NCI-H2171 treated with DMSO at 0.1 percent for 48 hours (cell line): ENCODE measurements at places on chromosomes 6 and 20.

GRCh38 chr6:127053032-127053874 is 65.2 kb upstream of the RSPO3 start:
- DNase-seq: no peak

DNA sequence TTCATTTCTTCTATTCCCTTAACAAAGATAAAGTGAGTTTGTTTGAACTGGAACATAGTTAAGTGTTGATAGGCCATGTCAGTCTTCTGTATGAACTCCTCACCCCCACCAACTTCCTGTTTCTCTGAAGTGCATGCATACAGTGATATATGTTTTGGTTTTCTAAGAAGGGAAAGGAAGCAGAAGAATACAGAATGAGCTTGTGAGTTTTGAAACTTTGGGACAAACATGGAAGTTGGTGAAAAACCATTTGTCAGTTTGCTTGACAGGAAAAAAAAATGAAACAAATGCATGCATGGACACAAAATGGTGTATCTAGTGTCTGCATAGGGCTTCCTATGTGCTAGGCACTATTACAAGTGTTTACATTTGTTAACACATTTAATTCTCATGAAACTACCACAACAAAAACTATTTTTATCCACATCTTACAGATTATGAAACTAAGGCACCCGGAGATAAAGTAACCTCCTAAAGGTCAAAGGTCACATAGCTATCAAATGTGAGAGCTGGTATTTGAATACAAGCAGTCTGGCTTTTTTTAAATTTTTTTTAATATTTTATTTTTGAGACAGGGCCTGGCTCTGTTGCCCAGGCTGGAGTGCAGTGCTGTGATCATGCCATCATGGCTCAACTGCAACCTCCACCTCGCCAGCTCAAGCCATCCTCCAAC is 105.9 kb downstream of the ADGRB3 start:
- DNase-seq: no peak

DNA sequence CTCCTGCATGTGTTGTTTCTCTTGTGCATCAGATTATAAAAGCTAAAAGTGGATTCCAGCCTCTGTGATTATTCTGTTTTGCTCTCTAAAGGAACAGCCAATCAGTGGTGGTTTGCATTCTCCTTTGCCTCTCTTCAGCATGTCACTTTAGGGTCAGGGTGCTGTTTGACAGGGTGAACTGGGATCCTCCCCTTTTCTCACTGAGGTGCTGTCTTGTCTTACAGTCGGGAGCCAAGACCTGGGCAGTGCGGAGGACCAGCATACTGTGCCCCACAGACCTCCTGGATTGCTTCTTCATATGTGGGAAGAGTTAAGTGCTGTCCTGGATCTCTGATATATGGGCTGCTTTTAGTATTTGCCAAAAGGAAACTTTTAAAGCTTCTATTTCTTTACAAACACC is 15.2 kb upstream of the CST2 start:
- DNase-seq: no peak

DNA sequence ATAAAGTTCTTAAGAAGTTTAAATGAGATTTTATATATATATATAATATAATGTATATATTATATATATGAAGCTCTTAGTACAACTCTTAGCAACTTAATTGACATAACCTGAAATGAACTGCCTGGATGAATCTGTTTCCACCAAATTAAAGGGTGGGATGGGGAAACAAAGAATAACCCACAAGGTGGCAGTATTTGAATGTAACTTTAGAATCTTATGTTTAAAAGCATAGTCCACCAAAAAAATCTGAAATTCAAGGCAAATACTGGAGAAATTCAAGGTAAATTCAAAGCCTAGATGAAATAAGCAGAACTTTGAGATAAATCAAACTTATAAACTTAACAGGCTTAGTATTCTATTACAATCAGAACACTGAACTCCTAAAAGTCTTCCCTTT is 4.4 kb upstream of the IBTK start:
- DNase-seq: peak; percentile 15

- no peak for DNase-seq
Observed at GRCh38 chr20:47303736-47304135, 52.8 kb downstream of the ZMYND8 start.

DNA sequence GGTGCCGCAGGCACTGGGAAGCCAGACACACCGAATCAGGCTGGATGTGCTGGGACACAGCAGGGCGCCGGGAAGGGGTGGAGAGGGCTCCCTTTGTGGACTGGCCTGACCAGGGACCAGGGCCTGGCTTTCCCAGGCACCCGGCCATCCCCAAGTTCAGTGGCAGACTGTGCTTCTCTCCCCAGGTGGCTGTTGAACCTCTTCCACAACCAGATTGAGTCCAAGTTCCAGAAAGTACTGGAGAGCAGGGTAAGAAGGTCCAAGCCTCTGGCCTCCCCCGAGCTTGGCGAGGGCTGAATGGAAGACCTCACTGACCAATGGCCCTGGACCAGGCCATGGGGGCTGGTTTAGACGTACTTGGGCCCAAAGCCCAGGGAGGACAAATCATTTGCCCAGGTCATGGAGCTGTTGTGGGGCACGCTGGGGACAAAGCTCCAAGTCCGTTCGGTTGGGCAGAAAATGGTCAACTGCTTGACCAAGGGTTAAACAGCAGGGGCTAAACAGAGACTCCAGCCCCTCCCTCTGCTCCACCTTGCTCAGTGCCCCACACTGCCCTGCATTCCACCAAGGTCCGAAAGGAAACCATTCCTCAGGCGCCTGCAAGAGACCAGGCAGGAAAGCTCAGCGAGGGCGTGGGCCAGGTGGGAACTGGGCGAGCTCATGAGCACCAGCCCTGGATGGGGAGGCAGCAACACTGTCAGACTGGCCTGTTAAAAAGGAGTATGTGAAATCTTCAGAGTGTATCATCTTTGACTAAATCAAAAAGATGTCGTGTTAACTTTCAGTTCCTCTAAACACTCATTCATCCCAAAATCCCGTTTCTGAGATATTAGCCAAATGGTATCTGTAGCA is 9.1 kb downstream of the LBP start:
- DNase-seq: peak; percentile 7

- no peak for DNase-seq
Observed at GRCh38 chr6:21426841-21427490, 166.6 kb upstream of the SOX4 start.

DNA sequence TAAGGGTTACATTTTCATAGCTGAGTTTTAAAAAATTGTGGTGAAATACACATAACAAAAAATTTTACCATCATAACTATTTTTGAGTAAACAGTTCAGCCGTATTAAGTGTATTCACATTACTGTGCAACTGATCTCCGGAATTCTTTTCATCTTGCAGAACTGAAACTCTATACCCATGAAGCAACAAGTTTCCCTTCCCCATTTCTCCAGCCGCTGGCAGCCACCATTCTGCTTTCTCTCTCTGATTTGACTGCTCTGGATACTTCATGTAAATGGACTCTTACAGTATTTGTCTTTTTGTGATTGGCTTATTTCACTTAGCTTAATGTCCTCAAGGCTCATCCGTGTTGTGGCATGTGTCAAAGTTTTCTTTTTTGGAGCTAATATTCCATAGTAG is 341.6 kb downstream of the QKI start:
- DNase-seq: no peak

DNA sequence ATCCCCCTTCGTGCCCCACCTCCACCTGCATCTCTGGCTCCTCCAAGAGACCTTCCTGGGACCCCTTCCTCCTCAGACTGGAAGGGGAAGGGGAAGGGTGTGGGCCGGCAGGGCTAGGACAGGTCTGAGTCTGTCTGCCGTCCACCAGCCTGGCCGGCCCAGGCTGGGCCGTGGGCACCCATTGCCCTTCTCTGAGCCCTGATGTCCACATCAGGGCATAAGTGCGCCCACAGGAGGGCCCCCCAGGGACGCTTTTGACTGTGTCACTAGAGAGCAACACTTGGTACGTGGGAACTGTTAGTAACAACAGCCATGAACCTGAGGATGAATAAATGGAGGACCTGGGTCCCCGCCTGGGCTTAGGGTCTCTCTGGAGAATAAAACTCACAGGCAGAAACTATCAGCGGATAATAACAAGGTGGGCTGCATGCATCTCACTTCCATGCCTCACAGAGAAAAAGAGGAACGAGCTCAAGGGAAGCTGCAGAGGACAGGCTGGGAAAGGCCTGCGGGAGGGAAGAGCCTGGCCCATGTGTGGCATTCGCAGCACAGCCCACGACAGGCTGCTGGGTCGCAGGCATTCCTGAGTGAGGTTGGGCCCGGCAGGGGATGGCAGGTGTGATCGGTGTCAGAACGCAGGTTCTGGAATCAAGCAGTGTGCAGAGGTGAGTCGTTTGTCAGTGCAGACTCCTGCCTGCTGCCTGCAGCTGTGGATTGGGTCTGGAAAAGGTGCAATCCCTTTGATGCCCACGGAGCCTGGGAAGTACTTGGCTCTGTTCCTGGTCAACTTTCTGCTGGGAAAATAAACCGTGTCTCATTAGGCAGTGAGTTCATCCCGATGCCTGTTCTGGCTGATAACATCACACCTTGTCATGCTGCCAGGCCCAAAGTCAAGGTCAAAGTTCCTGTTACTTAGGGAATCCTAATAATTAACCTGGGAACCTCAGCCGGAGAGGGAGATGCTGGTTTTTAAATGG is 60.9 kb downstream of the BCAS4 start:
- no peak for DNase-seq

GRCh38 chr6:157434349-157435033 is 53.5 kb downstream of the ZDHHC14 start:
- DNase-seq: no peak

- DNase-seq: no peak
Observed at GRCh38 chr6:118296129-118296901, 251.8 kb upstream of the PLN start.

DNA sequence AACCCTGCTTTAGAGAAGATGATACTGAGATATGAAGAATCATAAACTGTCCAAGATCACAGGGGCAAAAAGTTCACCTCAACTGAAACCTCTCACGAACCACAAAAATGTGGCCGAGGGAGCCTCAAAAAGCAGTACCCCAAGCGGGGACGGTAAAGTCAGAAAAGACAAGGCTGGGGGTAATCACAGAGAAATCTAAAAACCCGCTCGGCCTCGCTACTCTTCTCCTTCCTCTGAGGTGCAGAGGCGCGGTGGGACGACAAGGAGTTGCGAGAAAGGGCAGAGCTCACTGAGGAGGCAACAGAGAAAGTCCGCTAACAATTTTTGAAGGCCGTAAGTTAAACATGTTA is 356 bp upstream of the IRAK1BP1 start:
- no peak for DNase-seq

- no peak for DNase-seq
Observed at GRCh38 chr20:38434301-38434741, 807 bp downstream of the SNHG17 start.

- DNase-seq: no peak
Observed at GRCh38 chr6:43753570-43754183, 16.3 kb upstream of the VEGFA start.

DNA sequence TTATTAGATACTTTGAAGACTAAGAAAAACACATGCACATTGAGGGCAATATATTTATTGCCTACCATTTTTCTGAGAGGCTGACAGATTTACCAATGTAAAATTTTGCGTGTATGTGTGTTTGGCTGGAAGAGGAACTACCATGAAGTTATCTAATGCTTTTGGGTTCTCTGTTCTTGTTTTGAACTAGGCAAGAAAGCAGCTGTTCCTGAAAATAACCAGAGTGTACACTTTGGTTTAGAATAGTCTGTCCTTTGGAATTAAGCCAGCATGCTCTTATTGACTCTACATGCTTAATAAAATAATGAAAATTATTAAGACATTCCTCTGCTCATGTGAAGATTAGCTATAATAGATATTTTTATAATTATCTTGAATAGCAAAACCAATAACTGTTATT is 129.2 kb downstream of the MYB start:
- peak; percentile 48 for DNase-seq

DNA sequence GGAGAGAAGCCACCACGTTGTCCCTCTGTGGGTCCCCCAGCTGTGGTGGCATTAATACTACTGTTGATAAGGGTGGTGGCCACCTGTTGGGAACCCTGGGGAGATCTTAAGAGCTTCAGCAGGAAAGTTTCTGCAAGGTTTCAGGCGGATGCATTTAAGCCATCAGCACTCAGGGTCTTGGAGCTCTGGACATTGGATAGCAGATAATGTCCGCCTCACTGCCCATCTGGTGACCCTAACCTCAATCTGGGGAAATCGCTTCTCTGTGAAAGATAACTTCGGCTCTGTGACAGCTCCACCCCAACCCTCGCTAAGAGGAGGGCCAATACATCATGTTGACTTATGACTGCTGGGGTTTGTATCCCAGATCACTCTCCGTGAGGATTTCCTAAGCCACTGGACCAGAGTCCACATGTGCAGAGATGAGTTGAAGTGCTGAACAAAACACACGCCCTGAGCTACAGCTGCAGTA is 92.9 kb downstream of the FOXC1 start:
- no peak for DNase-seq

DNA sequence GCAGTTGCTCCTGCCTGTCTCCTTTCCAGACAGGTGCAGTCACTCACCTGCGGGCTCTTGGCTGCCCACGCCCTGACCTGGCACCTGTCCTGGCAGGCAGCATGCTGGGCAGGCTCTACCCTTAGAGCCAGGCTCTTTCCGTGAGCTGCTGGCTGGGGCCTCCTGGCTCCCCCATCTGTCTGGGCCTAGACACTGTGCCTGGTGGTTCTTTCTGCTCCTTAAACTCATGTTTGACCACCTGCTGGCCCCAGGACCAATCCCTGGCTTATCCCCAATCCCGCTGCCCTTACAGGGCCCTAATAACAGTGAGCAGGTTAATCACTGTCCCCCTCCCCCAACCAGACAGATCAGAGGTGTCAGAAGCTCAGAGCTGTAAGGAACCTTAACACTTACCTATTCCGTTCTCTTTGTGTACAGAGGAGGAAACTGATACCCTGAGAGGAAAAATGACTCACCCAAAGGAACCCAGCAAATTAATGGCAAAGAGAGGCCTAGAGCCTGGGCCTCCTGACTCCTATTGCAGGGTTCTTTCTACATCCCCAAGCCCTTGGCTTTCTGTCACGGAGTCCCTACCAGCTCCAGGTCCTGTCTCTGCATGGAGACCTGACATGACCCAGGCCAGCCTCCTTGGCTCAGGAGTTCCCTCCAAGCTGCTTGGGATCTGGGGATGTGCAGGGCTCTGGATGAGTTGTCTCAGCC is 54.7 kb downstream of the RAB44 start:
- peak; percentile 36 for DNase-seq

- DNase-seq: no peak
Observed at GRCh38 chr6:30490026-30490876, 942 bp downstream of the HLA-E start.

GRCh38 chr20:36745234-36745926 is 510 bp downstream of the NDRG3 start:
- DNase-seq: peak; percentile 43

- no peak for DNase-seq
Observed at GRCh38 chr20:13035399-13036152, 26.8 kb downstream of the SPTLC3 start.

GRCh38 chr6:130259557-130259956 is 36.8 kb upstream of the SAMD3 start:
- DNase-seq: no peak

DNA sequence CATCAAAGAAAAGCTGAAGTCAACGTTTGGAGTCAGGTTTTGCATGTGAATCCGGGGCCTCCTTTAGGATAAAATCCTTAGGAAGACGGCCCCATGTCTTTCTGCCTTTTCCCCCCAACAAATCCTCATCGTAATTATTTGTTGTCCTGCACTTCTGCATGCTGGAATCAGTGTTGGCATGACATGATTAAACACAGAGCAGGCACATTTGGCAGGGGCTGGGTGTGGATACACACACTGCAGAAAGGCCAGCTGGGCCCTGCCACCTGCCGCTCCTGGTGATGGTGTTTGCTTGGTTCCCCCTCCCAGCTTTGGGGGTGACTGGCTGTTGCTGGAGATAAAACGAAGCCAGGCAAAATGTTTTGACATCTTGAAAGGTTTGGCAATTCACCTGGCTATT is 46.3 kb upstream of the FOXA2 start:
- peak; percentile 4 for DNase-seq

- DNase-seq: no peak
Observed at GRCh38 chr20:4234128-4234527, 218.8 kb upstream of the RNF24 start.
